GM12892 (cell line): ENCODE measurements at places on chromosomes 16 and 17.
A peak's percentile ranks its signal among the peaks of the same experiment; 100 is the strongest.

GRCh38 chr17:57046749-57047148 lies 38.3 kb upstream of the AKAP1 start:
- no peak for DNase-seq

- no peak for DNase-seq
Measured at GRCh38 chr17:2874189-2874686, 78.0 kb downstream of the RAP1GAP2 start.

DNA sequence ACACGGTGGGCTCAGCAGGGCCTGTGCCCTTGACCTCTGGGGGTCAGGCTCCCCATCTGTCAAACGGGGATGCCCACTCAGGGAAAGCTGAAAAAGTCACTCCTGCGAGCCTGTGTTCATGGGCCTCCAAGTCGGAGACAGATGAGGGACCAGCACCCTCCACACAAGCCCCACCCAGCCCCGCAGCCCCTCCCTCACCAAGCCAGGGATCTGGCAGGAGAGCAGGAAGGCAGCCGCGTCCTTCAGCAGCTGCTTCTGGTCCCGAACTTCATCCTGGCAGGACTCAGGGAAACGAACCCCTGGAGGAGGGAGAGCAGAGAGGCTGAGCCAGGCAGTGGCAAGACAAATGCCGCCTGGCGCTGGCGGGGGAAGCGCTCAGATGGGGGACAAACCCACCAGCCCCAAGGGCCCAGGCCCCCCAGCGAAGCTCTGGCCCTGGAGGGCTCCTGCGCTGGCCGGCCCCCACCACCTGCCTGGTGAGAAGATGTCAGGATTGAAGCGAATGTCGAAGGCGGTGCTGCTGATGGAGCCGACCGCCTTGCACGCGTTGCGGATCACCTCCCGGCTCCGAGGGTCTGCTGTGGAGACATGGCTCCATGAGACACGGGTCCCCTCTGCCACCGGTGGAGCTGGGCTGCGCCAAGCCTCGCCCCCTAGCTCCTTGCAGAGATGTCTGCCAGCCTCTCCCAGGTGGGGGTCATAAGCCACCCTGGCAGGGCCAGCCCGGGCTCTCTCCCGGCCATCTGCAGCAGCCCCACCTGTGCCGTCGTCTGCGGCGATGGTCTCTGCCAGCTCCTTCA lies 15.4 kb downstream of the CLUH start:
- DNase-seq: no peak

GRCh38 chr17:56898874-56899273 lies 15.0 kb downstream of the TRIM25 start:
- no peak for DNase-seq

DNA sequence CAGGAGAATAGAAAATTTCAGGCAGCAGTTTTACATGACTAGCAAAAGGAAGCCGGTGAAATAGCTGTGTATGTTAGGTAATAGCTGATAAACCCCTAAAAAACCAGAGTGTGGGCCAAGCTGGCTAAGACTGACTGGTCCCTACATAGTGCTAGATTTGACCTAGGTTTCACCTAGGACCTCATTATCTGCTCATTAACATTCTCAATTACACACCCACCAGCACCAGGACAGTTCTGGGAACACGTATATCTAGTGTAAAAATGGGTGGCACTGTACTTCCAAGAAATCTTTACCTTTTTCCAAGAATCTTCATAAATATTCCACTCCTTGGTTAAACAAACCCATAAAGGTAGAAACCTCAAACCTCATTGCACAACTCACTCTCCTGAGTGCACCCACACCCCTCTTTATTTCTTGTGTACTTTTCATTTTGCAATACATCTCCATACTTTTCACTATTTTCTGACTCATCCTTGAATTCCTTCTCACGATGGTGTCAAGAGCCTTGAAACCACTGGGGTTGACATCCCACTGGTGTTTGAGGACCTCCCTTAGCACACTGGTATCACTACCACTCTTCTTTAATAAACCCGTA lies 262.7 kb upstream of the KCNJ16 start:
- DNase-seq: no peak

- no peak for DNase-seq
Measured at GRCh38 chr17:82332669-82333278, 792 bp downstream of the SECTM1 start.

DNA sequence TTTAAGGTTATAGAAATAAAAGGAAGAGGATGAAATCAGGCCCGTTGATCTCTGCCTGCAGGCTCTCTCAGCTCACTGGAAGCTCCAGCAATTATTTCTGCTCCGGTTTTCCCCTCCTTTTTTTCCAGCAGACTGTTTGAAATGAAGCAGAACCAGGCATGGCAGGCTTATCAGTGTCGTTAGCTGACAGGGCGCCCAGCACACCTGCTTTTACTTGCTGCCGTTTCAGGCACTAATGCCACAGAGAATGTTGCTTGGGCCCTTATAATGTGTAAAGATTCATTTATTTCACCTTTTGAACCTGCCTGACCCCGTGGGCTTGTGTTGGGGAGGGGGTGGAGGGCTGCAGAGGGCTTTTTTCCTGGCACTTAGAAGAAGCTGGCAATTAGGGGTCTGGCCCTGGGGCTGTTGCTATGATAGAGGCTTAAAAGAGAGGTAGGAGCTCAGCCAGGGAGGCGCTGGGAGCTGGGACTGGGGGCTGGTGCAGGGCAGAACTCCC lies 108.1 kb downstream of the IRX3 start:
- DNase-seq: no peak

DNA sequence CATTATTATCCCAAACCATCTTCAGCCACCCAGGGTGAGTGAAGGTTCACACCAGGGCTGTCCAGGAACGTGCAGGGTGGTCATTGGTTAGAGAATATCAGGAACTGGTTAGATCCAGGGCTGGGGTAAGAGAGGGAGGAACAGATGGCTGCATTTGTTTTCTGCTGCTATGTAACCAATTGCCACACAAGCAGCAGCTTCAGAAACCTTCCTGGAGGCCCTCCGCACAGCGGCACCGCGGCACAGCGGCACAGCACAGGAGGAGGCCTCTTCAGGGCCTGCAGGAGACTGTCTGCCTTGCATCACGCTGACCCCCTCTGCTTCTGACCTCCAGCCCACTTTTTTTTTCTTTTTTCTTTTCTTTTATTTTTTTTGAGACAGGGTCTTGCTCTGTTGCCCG lies 86.1 kb downstream of the KCNJ12 start:
- DNase-seq: no peak

- no peak for DNase-seq
Measured at GRCh38 chr16:81335669-81336068, 20.9 kb downstream of the GAN start.

DNA sequence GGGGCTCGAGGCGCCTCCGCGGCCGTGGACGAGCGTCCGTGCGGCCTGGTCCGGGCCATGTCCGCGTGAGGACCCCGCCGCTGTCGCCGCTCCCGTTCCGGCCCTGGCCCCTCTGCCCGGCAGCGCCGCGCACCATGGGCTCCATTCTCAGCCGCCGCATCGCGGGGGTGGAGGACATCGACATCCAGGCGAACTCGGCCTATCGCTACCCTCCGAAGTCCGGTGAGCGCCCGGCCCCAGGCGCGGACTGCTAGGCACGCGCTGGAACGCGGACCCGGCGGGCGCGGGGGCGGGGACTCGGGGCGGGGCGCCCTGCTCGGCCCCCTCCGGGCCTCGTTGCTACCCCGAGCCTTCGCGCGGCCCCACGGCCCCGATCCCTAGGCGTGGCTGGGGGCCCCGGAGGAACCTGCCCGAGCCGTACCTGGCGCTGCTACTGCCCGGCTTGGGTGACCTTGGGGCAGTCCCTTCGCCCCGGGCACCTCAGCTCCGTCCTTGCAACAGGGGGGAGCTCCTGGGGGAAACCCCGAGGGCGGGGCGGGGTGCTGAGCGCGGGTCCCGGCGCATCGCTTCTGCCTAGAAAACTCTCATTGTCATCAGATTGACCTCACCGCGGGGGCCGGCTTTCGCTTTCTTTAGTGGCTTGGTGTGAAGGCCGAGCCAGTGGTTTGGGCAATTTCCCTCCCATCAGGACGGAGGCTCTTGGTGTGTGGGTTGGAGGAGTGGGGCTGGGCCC lies 367 bp downstream of the MGRN1 start:
- DNase-seq: peak; percentile 81

DNA sequence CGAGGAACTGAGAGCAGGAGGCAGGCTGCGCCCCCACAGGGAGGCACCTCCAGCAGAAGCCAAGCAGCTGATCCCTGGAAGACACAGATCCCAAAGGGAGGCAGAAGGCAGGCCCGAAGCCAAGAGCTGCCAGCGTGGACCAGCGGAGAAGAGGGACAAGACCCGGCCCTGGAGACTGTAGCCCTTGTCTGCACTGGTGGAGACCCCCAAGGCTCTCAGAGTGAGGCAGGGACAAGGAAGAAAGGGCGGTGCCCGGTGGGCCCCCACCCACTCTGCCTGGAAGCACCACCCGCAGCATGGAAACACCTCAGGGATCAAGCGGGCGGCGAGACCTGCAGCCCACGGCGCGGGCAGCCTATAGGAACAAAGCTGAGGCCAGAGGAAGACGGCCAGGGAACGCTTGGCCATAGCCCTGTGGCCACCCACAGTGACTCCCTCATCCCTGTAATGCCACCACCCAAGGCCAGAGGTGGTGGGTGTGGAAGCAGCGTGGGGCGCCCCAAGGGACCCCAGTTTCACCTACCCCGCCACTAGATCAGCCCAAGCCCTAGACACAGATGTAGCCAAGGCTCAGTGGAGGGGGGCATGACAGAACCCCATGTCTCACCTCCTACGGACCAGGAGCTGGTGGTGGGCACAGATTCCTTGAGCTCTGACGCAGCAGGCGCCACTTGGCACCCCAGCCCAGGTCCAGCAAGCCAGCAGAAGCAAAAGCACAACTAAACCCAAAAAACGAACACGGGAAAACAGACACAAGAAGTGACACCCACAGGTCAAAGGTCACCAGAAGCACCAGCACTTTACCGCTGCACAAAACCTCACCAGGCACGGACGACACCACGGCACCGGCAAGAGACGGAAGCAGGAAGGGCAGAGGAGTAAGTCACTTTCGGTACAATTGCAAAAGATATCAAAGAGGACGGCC lies 2.9 kb upstream of the SIRT7 start:
- no peak for DNase-seq

GRCh38 chr16:10935226-10935915 lies 6.9 kb downstream of the DEXI start:
- no peak for DNase-seq

DNA sequence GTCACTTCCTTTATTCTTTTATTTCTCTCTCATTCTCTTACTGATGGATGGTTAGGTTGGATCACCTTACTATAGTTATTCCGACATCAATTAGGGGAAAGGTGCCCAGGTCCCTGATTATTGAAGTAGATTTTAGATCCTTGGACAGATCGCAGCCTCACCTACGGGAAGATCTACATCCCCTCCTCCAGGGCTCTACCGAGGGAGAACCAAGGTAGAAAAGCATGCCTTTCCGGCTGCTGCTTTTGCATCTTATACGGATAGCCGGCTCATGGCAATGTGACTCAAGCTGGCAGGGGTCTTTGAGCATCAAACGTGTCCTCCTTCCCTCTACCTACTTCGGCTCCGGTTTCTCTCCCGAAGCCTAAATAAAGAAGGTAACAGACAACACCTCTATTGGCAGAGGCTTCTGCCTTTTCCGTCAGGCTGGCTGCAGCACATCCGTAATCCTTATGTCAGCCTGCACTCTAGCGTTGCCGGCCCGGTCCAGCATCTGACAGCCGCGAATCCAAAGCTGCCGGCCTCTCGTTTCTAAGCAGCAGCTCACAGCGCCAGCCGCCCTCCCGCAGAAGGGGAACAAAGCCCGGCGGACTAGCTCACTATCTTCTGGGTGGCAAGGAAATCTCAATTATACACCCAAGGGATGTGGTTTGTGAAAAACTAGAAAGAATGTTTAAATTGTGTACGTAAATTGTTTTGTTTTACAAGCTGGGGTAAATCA lies 46.9 kb downstream of the IRX6 start:
- DNase-seq: no peak

GRCh38 chr16:3874242-3874641 lies 6.3 kb downstream of the CREBBP start:
- no peak for DNase-seq

- DNase-seq: no peak
Measured at GRCh38 chr16:77579351-77579891, 142.9 kb upstream of the NUDT7 start.
